Stimulated activated CD8-positive, alpha-beta memory T cell treated with anti-CD3 and anti-CD28 coated beads, Interleukin-7, amount 100 ng/mL, for 4 hours (primary cell): ENCODE measurements at places on chromosomes 16 and 17.

GRCh38 chr17:7384489-7385081 lies 3.7 kb downstream of the TNK1 start:
- no peak for DNase-seq

DNA sequence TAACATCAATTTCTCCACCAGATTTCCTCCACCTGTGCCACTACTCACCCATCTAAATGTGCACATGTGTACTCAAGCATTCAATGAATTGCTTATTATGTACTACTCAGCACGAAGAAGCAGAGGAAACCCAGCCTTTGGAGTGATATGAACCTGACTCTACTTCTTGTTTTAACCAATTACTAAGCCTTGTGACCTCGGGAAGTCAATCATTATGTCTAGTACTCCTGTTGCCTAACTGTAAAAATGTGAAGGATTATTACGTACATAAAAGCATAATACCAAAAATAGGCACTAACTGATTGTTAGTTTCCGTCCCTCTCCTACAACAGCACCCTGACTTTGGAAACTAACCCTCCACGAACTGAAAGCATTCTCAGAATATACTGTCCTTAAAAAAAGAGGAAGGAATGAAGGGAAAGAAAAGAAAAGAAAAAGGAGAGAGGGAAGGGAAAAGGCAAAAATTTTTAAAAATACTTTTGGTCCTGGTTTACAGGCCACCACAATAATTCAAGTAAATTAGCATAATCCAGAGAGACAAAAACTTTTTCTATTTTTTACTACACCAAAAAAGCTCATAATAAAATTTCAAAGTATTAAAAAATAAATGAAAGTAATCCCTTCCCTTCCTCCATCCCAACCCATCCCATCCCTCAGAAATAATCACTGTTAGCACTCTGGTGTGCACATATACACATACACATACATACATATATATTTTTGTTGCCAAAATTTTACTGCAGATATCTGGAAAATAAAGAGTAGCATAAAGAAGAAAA lies 53.6 kb downstream of the KANSL1 start:
- no peak for DNase-seq

- DNase-seq, result no peak
Observed at GRCh38 chr16:24731722-24732419, 2.4 kb downstream of the TNRC6A start.

DNA sequence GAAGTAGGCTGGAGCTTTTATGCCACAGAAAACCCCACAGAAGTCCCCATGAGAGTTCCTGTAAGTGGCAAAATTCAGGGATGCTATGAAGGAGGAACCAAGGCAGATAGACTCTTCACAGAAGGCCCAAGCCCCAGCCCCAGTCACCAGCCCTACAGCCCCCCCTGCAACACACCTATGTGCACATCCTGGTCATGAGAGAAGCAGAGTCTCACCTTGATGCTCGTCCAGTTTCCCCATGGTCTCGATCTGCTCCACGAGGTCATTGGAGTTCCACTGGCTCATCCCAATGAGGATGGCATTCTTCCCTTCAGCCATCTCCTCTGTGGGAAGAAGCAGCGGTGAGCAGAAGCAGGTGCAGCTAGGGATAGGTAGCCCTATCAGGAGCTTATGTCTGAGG lies 31.2 kb downstream of the PITPNM3 start:
- no peak for DNase-seq

DNA sequence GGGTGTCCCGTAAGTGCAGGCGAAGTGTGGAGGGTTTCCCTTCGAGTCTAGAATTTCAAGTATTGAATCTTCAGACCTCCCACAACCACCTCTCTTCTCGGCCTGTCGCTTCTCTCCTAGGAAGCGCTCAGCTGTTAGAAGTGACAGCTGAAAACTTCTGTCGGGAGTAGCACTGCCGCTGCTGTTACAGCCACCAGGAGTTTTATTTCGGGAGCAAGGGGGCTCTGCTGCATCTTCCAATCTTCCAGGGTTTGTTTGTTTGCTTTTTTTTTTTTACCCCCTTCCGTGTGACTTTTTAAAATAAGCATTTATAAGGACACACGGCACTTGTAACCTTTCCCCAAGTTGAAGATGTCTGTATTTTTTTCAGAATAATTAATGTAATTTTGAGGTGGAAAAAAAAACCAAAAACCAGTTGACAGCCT lies 767 bp downstream of the RPS6KB1 start:
- no peak for DNase-seq

- DNase-seq, result no peak
Observed at GRCh38 chr16:15808071-15808470, 48.8 kb downstream of the MYH11 start.

GRCh38 chr17:42409523-42410318 lies 13.3 kb downstream of the CAVIN1 start:
- no peak for DNase-seq

GRCh38 chr16:865026-865425 lies 64.5 kb upstream of the GNG13 start:
- no peak for DNase-seq

DNA sequence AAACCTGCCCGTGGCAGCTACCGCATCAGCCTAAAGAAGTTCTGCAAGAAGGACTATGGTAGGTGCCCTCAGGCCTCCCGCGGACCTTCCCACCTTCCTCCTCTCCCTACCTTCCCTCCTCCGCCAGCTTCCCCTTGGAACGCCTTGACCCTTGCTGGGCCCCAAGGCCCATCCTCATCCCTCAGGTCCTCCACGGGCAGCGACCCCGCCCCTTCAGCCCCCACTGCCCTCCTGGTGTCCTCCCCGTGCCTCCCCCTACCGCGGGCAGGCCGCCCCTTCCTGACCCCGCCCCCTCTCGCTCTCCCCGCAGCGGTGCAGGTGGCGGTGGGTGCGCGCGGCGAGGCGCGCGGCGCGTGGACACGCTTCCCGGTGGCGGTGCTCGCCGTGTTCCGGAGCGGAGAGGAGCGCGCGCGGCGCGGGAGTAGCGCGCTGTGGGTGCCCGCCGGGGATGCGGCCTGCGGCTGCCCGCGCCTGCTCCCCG lies 1.4 kb upstream of the TBC1D24 start:
- peak; percentile 37 for DNase-seq

- no peak for DNase-seq
Observed at GRCh38 chr16:2429771-2430663, 770 bp downstream of the CCNF start.

GRCh38 chr16:85592700-85593493 lies 20.2 kb upstream of the GSE1 start:
- no peak for DNase-seq

DNA sequence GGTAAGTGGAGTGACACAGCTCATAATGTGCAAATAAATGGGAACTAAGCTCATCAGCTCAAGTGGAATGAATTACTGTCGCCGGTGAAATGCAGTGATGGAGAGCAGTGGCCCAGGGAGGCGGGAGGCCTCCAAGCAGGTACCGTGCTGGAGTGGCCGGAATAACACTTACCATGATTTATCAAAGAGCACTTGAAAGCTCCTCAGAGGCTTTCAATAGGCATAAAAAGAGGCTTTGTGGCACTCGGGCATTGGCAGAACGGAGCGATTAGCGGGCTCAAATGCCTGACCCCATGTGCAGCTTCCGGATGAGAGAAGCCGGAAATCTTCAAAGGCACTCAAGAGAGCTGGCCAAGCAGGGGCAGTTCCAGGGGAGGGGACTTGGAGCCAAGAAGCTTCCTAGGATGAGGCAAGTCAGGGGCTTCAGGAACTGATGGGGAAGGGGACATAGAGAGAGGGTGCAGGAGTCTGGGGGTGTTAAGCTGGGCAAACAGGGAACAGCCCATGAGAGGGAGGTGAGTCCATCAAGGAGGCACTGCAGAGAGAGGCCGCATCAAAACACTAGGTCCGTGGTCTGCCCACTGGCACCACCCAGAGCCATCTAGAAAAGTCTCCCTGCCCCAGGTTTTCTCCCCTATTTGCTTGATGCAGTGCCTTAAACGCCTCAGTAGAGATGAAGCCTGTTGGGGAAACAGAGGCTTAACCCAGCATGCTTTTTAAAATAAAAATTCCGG lies 144.0 kb upstream of the IRX6 start:
- DNase-seq, result no peak

DNA sequence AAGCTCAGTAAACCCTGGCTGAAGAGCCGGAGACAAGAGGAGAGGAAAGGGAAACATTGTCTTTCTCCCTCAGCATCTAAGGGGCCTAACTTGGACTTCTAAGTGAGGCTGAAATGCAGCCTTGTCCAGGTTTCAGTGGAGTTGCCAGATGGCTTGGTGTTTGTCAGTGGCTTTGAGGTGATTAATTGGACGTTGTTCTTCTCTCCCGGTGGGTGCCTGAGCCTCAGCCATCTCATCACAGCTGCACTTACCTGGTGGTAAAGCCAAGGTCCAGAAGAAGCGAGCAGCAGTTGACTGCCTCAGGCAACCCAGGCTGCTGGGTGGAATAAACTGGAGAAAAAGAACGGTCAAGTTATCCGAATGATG lies 202.2 kb upstream of the NLRP1 start:
- no peak for DNase-seq

GRCh38 chr16:86507173-86508027 lies 2.9 kb upstream of the FOXF1 start:
- no peak for DNase-seq

GRCh38 chr16:86224126-86224525 lies 286.2 kb upstream of the FOXF1 start:
- no peak for DNase-seq

GRCh38 chr17:46984341-46984740 lies 5.3 kb upstream of the RPRML start:
- no peak for DNase-seq

DNA sequence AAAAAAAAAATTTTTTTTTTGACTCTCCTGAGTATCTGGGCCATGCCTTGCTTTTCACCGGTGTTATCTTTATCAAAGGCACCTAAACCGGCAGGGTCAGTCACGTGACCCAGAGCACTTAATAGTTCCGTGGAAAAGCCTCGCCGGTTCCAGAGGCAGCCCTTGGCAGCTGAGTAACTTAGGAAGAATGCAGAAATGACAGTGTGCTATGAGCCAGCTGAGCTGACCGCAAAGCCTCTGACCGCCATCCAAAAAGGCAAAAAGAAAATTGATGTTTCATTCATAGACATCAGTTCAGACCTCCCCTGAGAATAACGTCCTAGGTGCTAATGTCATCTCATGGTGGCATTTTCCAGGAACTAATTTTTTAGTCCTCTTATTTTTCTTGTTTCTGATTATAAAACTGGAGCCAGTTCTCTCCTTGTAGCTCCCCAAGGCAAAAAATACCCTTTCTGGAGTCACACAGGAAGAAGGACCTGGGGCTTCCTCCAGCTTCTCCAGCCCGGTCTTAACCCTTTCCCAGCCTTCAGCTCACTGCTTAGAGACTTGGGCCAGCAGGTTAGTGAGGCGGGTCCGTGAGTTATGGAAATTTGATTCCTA lies 122.6 kb downstream of the SOCS1 start:
- no peak for DNase-seq

- no peak for DNase-seq
Observed at GRCh38 chr17:76200354-76200753, 39.9 kb downstream of the RNF157 start.

GRCh38 chr16:20735490-20735889 lies 6.1 kb downstream of the THUMPD1 start:
- no peak for DNase-seq

DNA sequence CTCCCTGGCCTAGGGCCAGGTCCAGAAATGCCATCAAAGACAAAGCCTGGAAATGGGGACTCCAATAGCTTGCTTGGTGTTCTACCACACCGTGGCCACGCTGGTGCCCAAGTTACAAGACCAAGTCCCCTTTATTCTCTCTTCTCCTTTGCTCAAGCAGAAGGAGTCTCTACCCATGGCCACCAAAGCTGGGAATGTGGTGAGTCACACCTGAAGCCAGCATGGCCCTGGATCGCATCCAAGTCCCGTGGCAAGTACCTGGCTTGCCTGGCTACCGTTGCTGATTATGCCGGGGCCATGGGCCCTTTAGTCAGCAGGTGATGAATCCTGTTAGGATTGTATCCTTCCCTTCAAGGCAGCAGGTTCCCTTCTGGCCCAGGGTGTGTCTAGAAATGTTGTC lies 260.0 kb downstream of the HAPSTR1 start:
- no peak for DNase-seq

DNA sequence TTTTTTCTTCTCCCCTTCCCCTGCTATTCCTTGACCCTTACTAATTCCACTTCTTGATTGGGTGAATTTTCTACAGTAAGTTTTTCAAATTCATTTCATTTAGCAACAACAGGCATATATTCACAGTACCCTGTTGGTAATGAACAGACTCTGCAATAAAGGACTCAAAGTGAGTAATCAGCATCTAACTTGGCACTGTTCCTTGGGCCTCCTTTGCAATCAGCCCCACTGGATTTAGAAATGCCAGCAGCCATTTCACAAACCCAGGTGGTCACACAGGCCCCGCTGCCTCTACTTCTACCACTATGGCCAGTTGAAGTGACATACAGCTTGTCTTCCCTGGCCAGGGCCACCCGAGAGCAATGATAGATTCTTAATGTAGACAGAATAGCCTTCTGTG lies 113.8 kb downstream of the CYB561 start:
- no peak for DNase-seq

- peak; percentile 71 for DNase-seq
Observed at GRCh38 chr16:90008708-90009145, 10.5 kb downstream of the DBNDD1 start.

DNA sequence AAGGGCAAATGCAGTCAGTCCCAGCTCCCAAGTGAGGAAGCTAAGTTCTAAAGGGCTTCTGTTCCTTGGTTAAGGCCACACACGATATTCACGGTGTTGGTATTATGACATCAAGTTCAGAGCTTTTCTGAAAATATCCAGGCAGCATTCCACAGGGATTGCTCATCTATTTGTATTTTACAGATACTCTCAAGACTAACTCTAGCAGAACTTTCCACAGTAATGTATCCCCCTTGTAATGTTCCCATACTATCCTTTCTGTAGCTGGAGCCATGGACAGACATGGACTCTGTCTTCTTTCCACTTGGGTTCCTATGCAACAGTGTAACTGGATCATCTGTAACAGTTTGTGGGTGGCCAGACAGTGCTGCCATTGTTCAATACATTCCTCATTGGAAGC lies 13.5 kb downstream of the SDR42E1 start:
- no peak for DNase-seq

GRCh38 chr17:48556576-48557401 lies 11.9 kb upstream of the HOXB2 start:
- no peak for DNase-seq

GRCh38 chr17:57197466-57198071 lies 58.8 kb upstream of the MSI2 start:
- DNase-seq, result no peak

- DNase-seq, result no peak
Observed at GRCh38 chr17:1495265-1495989, 2.9 kb upstream of the MYO1C start.

DNA sequence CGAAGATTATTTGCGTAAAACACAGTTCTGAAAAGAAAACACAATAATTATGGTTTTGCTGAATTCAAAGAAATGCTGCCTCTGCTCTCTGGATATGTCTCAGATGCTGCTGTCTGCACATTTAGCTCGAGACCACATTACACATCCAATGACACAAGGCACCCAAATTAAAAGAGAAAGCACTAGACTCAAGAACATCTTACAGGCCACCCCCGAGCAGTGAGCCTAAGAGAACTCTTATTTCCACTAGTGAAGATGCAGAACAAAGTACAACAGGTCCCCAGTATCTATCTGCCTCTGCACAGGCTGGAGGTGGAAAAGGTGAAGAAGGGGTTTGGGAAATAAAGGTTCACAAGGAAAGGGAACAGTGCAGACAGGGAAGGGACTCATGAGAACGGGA lies 33.5 kb downstream of the GRB2 start:
- DNase-seq, result no peak
